ENCODE measurements at places on chromosomes 2 and 18.

DNA sequence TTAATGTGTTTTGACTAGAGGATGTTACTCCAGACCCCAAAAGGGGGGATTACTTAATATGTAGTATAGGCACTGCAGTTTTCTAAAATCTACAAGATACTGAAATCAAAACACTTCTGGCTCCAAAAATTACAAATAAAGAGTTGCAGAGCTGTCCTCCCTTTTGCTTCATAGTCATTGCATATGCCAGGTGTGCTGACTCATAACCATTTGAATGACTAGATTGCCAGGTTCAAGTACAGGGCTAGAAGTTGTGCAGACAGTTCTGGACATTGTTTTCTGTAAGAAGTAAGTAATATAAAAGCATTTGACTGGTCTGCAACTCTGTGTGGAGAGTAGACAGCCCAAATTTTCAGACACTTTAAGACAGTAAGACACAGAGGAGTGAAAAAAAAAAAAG, 6.7 kb downstream of the CWC22 start:
- no peak for DNase-seq

GRCh38 chr2:203453858-203454451, 81.1 kb downstream of the RAPH1 start:
- peak; percentile 35 for DNase-seq

- DNase-seq, result no peak
Observed at GRCh38 chr2:207525296-207525695, 4.5 kb upstream of the CREB1 start.

DNA sequence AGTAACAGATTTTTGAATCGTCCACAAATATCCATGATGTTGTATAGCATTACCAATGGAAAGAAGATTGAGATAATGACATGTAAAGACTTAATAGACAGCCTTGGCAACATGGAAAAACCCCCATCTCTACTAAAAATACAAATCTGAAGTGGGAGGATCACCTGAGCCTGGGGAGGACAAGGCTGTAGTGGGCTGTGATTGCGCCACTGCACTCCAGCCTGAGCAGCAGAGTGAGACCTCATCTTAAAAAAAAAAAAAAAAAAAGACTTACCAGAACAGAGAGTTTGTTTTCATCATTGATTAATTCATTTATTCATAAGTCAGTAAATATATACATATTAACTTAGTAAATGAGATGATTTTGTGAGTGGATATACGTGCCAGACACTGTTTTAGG, 7.0 kb upstream of the OSBPL1A start:
- DNase-seq, result no peak

DNA sequence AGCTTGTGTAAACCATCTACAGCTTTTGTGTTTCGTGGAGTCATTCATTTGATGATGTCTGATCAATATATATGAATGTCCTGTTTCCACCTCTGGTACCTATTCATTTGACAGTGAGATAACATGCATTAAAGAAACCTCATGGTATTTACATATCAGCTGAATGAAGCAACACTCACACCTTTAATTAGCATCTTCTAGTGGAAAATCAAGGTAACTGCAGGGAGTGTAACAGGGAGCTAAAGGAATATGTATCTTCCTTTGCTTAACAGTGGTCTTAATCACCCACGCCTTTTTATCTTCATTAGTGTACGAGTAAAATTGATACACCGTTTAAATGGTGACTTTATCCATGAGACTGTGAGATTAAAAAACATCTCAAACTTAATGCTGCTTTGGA, 15.6 kb downstream of the SLC39A10 start:
- no peak for DNase-seq

GRCh38 chr2:216683846-216684245, 11.5 kb downstream of the IGFBP5 start:
- DNase-seq, result no peak

GRCh38 chr2:179861416-179862067, at the start of gene ZNF385B:
ZNF385B (minus strand) TSS chr2:179861612.
- no peak for DNase-seq

Measured in urothelium cell line (cell line).